ENCODE measurements at places on chromosomes 6 and 20.

GRCh38 chr6:40962241-40962640 is 76.8 kb downstream of the UNC5CL start:
- DNase-seq: peak; percentile 91

- DNase-seq: no peak
Observed at GRCh38 chr6:168583821-168584220, 142.8 kb downstream of the SMOC2 start.

DNA sequence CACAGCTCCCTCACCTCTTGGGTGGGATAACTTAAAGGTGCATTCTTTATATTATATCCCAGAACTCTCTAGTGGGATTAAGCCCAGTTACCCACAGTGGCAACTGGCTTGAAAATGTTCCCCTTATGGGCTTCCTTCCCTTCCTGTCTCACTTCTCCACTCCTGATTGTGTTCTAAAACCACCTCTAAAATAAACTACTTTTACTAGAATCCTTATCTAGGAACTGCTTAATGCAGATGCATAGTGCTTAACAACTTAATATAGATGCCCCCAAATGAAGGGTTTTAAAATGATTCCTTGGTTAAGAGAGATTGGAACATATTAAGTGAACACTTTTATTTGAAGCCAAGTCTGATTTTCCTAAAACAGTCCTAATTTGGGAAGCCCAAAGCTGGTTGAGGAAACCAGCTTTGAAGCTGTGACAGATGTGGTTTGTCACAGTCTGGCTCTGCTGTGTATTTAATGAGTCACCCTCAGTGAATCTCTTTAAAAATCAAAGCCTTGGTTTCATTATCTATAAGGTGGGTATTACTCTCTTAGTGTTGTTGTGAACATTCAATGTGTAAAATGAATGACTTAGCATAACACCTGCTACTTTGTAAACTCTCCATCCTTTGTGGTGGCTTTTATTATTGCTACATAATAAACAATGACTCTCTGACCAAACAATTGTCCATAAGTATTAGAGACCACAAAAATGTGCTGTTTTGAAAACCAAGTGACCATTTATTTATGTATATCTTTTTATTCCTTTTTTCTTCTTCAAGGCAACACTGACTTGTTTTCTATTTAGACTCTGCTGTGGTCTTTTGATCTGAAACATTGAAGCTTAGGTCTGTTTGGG is 24.4 kb downstream of the PLCB1 start:
- peak; percentile 77 for DNase-seq

GRCh38 chr20:25318471-25319240 is 70.8 kb downstream of the PYGB start:
- no peak for DNase-seq

- DNase-seq: no peak
Observed at GRCh38 chr6:43172104-43173007, 1.3 kb downstream of the SRF start.

GRCh38 chr6:111597291-111598086 is 8.2 kb downstream of the TRAF3IP2 start:
- no peak for DNase-seq
